HFFc6 (cell line): ENCODE measurements at places on chromosomes 7 and 10. TPM values are rescaled to one million over a fixed set of nuclear protein-coding genes. Genes with fewer than 3 reads are reported as not detected.
A peak's percentile ranks its signal among the peaks of the same experiment; 100 is the strongest.

The MYL10 gene
- total RNA-seq, result not detected in 3 replicates

DNA sequence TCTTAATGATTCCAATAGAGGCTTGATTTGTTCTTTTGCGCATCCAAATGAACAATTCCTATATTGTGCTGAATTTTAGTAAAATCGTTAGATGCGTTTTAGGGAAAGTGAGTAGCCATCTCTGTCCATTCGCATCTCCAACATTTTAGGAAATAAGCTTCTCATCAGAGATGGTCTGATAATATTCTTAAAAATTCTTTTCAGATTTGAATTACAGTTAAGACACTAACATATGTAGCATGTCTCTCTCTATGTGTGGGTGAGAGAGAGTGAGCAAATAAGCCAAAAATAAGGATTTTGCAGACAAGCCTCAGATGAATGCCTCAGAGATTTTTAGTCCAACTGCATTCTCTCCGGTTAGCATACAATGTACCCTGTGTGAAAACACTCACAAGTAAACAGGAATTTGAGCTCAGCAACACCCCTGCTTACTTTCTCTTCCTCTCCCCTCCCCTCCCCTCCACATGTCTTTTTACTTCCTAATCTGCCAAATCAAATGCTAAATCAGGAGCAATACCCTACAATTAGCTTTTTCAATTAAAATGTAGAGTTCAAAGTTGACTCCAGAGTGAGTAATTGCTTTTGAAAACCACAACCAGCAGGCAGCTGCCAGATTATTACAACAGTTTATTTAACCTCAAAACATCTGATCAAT is 354.4 kb downstream of the CRPPA start:
- no peaks in the 10 kb centered on the region for H3K36me3 ChIP-seq
- no peak overlapping the region; the same call in 1 of the 2 replicates for H3K4me3 ChIP-seq
- H3K27ac ChIP-seq, result no peak overlapping the region
- H3K27me3 ChIP-seq, result peaks cover 2% of the 10 kb centered on the region
- DNase-seq, result no peak
- peaks cover 39% of the 10 kb centered on the region for H3K4me1 ChIP-seq

- H3K36me3 ChIP-seq, result 0 out of 2 replicates have a peak, but pooled peaks cover 4% of the 10 kb centered on the region
- H3K4me1 ChIP-seq, result no peaks in the 10 kb centered on the region
- H3K27me3 ChIP-seq, result no peaks in the 10 kb centered on the region
- H3K4me3 ChIP-seq, result no peak overlapping the region
Observed at GRCh38 chr7:69676247-69676646, 78.0 kb downstream of the AUTS2 start.

The ACTR1A gene
- total RNA-seq, result 164 to 175 TPM (median 172 TPM) in 3 replicates

DNA sequence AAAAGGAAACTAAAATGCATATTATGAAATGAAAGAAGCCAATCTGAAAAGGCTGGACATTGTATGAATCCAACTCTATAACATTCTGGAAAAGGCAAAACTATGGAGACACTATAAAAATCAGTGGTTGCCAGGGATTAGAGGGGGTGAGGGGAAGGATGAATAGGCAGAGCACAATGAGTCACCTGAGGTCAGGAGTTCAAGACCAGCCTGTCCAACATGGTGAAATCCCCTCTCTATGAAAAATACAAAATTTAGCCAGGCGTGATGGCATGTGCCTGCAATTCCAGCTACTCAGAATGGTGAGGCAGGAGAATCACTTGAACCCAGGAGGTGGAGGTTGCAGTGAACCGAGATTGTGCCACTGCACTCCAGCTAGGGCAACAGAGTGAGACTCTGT is 324.8 kb upstream of the PHYHIPL start:
- no peak overlapping the region for H3K27ac ChIP-seq
- H3K4me1 ChIP-seq, result peaks cover 34% of the 10 kb centered on the region
- DNase-seq, result no peak
- no peak overlapping the region for H3K4me3 ChIP-seq
- 0 out of 2 replicates have a peak, but pooled peaks cover 5% of the 10 kb centered on the region for H3K36me3 ChIP-seq

- H3K4me3 ChIP-seq, result peak overlapping the region; percentile 48
- DNase-seq, result peak; percentile 82
- H3K4me1 ChIP-seq, result peaks cover 41% of the 10 kb centered on the region
Observed at GRCh38 chr7:123538189-123538714, 3.9 kb upstream of the IQUB start.

The OR2A12 gene
- not detected in 2 replicates for total RNA-seq

DNA sequence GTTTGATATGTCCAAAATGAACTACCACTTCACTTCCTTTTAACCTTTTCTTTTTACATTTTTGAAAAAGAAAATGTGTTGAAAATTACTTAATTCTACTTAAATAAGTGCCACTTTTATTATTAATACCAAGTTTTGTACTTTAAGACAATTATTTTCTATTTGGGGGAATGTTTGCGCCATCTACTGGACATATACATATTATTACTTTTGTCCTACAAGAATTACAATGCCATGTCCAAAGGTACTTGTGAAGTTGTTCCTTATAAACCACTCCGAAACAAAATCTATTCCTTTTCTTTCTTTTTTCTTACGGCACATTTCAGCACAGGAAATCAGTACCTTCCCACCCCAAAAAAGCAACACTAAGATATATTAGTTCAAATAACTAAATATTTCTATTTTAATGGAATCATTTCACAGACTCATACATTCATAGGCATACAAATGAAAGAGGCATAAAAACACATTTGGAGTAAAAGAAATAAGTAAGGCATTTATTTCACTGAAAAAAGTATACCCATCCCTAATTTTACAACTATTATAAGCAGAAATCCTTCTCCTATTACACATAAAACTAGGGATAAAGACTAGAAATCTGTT is 169.9 kb downstream of the RNF133 start:
- peak; percentile 5 for DNase-seq
- no peak overlapping the region for H3K27ac ChIP-seq
- H3K4me1 ChIP-seq, result no peaks in the 10 kb centered on the region
- no peaks in the 10 kb centered on the region; the same call in 1 of the 2 replicates for H3K27me3 ChIP-seq

The C10orf67 gene
- 0.41 to 0.64 TPM (median 0.55 TPM) in 3 replicates for total RNA-seq

The IQUB gene
- 0.16 to 0.19 TPM in 2 of 3 replicates, not detected in the other for total RNA-seq

DNA sequence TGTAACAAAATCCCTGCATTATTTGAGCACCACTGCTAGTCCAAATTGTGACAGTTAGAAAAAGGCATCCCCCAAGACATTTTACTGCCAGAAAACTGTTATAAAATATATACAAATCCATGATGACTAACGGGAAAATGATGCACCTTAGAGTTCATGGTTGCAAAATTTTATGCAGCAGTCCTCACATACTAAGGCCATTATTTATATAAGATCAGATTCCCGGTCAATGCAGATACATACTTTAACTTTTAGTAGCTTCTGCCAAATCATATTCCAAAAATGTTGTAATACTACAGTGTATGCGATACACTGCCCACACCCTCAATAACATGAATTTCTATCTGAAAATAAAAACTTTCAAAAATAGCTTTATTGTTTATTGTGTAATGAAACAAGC is 239.9 kb upstream of the ZNF32 start:
- peak; percentile 80 for DNase-seq
- 0 out of 2 replicates have a peak, but pooled peaks cover 5% of the 10 kb centered on the region for H3K36me3 ChIP-seq
- H3K4me3 ChIP-seq, result peak overlapping the region; percentile 36; the same call in 1 of the 2 replicates

- no peak overlapping the region for H3K27ac ChIP-seq
- DNase-seq, result no peak
- no peak overlapping the region for H3K4me3 ChIP-seq
- peaks cover 28% of the 10 kb centered on the region for H3K4me1 ChIP-seq
Observed at GRCh38 chr10:74967911-74968666, 141.7 kb downstream of the KAT6B start.

The MSMB gene
- total RNA-seq, result 0.65 TPM in 1 of 3 replicates, not detected in the others

DNA sequence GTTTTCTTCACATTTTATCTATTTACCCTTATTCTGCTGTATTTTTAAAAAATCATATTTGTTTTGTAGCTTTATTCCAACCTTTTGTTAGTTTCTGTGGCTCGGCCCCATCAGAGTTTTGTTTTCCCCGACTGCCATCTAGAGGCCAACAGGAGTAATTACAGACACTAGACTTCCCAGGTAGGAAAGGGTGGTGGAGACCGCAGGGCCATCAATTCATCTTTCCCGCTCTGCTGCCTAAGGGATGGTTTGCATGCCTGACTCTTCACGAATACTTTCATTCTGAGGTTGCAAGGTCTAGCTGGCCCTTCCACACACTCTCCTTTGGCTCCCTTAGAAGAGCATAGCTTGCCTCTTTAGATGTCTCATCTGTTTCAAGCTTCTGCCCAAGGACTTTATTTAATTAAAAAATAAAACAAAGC is 38.3 kb downstream of the LYZL2 start:
- no peaks in the 10 kb centered on the region for H3K4me1 ChIP-seq
- peaks cover 25% of the 10 kb centered on the region for H3K27me3 ChIP-seq
- peak; percentile 40 for DNase-seq
- H3K4me3 ChIP-seq, result no peak overlapping the region
- no peak overlapping the region for H3K27ac ChIP-seq

GRCh38 chr10:51343391-51343790 is 269.1 kb downstream of the PRKG1 start:
- DNase-seq, result no peak
- H3K27me3 ChIP-seq, result no peaks in the 10 kb centered on the region
- no peak overlapping the region for H3K4me3 ChIP-seq
- H3K4me1 ChIP-seq, result no peaks in the 10 kb centered on the region; the same call in 1 of the 2 replicates
- H3K27ac ChIP-seq, result no peak overlapping the region
